ENCODE measurements at places on chromosomes 5 and 9. TPM values are rescaled to one million over a fixed set of nuclear protein-coding genes. Genes with fewer than 3 reads are reported as not detected.

DNA sequence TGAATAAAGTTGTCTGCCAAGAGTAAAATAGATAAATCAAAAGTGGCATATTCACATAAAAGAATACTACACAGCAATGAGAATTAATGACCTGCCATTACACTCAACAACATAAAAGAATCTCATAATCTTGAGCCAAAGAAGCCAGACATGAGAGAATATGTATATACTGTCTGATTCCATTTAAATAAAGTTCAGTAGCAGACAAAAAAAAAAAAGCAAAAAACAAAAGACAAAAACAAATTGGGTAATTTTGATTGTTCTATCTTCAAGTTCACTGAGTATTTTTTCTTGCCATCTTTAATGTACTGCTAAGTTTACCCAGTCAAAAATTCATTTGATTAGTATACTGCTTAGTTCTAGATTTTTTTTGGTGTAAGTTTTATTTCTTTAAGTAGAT lies 87.9 kb upstream of the TRPC7 start:
- no peak for DNase-seq

DNA sequence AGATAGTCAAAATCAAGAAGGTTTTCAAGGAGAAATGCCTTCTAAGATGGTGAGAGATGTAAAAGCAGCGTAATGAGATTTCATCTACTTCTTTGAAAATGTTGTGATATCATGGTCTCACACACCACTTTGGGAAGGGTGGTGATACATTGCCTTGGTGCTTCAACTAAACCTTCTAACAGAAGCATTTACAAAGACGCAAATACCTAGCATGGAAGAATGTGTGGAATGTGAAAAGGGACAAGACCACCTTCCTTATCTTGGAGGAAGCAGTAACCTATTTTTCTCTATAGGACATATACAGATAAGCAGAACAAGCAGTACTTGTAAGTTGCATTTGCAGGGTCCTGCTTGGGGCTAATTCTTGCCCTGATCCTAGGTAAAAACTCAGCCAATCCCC lies 38.8 kb downstream of the PCA3 start:
- no peak for DNase-seq

DNA sequence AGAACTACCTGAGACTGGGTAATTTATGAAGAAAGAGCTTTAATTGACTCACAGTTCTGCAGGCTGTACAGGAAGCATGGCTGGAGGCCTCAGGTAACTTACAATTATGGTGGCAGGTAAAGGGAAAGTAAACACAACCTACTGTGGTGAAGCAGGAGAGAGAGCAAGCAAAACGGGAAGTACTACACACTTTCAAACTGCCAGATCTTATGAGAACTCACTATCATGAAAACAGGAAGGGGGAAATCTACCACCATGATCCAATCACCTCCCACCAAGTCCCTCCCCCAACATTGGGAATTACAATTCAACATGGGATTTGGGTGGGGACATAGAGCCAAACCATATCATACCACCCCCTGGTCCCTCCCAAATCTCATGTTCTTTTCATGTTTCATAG lies 58.7 kb upstream of the GPR151 start:
- no peak for DNase-seq

DNA sequence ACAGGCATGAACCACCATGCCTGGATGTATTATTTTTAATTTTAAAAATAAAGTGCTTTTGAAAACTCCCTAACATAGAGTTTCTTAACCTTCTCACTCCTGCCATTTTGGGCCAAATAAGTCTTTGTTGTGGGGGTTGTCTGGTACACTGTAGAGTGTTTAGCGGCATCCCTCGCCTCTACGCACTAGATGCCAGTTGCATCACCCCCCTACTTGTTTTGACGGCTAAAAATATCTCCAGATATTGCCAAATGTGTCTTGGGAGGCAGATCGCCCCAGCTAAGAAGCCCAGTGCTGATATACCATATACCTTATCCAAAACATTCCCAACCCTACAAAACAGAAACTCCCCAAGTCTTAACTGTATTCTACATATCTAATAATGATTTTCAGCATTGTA lies 54.6 kb downstream of the SCAI start:
- DNase-seq, result no peak

DNA sequence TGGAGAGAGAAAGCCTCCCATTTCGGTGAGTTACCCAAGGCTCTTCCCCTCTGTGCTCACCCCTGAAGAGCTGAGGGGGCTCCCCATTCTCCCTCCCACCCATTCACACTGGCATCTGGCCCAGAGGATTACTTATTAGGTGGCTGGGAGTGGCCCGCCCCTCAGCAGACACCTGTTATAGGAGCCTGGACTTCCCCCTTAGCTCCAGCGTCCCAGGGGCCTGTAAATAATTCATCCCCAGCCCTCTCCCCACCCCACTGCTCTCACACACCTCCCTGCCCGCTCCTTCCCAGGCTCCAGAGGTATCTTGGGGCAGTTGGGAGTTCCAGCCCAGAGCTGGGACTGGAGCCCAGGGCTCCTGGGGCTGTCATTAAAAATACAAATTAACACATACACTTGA lies 11.6 kb upstream of the SLC6A7 start:
- DNase-seq, result no peak

GRCh38 chr9:129258823-129259301 lies 80.8 kb upstream of the IER5L start:
- no peak for DNase-seq

GRCh38 chr9:520302-520701 lies 305.6 kb downstream of the DOCK8 start:
- DNase-seq, result no peak

GRCh38 chr9:91761362-91761761 lies 188.7 kb downstream of the ROR2 start:
- no peak for DNase-seq

- DNase-seq, result no peak
Observed at GRCh38 chr9:132866898-132867297, 11.2 kb downstream of the AK8 start.

- DNase-seq, result no peak
Observed at GRCh38 chr9:8733131-8733954, 933.8 kb upstream of the DMAC1 start.

GRCh38 chr5:160466116-160466515 lies 44.5 kb downstream of the PTTG1 start:
- DNase-seq, result no peak

DNA sequence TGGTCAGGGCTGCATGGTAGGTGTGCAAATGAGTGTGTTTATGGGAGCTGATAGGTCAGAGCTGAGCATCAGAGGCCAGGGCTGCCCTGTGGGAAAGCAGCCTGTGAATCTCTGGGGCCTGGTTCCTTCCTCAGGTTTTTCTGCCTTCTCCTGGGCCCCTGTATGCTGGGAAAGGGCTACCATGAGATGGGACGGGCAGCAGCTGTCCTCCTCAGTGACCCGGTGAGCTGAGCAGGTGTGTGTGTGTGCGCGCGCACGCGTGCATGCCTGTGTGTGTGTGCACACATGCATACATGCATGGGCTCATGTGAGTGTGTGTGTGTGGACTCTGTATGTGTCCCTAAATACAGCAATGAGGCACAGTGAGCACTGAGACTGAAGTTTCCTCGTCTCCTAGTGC lies 2.3 kb downstream of the SLC4A9 start:
- no peak for DNase-seq

- no peak for DNase-seq
Observed at GRCh38 chr5:71454913-71455312, 538 bp upstream of the BDP1 start.

- DNase-seq, result peak; percentile 53
Observed at GRCh38 chr5:168317521-168318147, 26.2 kb downstream of the WWC1 start.

- no peak for DNase-seq
Observed at GRCh38 chr9:126709241-126709640, 95.5 kb downstream of the LMX1B start.

- DNase-seq, result no peak
Observed at GRCh38 chr5:73149540-73149939, 23.5 kb upstream of the TMEM174 start.

DNA sequence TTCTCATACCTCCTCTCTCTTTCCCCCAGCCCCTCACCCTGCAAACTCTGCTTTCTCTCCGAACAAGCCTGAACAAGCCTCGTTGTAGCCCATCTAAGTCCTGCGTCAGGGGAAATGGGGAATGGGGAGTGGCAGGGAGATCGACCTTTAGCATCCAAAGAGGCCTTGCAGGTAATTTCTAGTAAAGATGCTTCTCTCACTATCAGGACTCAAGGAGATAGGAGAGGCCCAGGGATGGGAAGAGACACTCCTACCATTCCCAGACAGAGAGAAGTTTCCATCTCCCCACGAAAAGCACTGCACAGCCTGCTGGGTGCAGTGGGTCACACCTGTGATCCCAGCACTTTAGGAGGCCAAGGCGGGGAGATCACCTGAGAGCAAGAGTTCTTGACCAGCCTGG lies 44.4 kb upstream of the CTNNA1 start:
- no peak for DNase-seq

DNA sequence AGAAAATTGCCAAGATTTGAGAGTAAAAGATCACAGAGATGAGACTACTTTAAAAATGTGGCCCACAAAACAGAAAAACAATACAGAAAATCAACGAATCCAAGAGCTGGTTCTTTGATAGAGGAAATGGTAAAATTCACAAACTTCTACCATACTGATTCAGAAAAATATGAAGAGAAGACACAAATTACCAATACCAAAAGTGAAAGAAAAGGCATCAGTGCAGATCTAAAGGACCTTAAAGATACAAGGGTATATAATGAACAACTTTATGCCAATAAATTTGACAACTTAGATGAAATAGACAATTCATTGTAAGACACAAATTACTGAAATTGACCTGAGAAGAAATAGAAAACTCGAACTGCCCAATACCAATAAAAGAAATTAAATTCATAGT lies 24.4 kb upstream of the SLC1A1 start:
- DNase-seq, result no peak

GRCh38 chr9:121607434-121608167 lies 43.8 kb upstream of the DAB2IP start:
- no peak for DNase-seq

GRCh38 chr9:19748278-19749126 lies 40.3 kb downstream of the SLC24A2 start:
- no peak for DNase-seq

DNA sequence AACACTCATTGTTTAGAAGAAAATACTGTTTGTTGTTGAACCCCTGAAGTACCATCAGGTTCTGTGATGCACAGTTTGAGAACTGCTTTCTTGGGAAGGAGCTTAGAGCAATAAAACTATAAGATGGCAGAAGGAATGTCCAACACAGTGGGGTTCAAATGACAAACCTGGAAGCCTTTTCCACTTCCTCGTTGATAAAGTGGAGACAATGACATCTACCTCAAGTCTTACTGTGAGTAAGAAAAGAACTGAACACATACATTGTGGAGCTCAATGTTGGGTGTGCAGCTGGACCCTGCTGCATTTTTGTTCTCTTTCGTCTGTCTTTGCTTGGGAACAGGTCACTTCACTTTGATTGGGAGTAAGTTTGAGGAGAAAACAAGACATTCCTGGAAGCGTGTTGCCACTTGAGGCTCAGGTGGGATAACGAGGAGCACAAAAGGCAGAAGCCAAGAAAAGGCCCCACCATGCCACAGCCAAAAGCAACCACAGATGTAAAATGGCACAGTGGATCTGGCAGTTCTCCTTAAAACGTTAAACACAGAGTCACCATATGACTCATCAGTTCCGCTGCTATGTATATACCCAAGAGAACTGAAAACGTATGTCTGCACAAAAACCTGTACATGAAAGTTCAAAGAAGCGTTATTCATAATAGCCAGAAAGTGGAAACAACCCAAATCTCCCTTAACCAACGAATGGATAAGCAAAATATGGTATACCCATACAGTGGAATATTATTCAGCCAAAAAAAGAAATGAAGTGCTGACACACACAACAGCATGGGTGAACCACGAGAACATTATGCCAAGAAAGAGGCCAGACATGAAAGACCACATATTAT lies 42.9 kb upstream of the SUB1 start:
- no peak for DNase-seq

DNA sequence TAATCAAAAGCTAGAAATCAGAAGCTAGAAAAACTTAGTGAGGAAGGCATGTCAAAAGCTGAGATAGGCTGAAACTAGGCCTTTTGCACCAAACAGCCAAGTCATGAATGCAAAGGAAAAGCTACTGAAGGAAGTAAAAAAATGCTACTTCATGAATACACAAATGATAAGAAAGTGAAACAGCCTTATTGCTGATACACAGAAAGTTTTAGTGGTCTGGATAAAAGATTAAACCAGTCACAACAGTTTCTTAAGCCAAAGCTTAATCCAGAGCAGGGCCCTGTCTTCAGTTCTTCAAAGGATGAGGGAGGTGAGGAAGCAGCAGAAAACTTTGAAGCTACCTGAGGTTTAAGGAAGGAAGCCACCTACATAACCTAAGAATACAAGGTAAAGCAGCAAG lies 102.5 kb upstream of the SH3GL2 start:
- no peak for DNase-seq

DNA sequence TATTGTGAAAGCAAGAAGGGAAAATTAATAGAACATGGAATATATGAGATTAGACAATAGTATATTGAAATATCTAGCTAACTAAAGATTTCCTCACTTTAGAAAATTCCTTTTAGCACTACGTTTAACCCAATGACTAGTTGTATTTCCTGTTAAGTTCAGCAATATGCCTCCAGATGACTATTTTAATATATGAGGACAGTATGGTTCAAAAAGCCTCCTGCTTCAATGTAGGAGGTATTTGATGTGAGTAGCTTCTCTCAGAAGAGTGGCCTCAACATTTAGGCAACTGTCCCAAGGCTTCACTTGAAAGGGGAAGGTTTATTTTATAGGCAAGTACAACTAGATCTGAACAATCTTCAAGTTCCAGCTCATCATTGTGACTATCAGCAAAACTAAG lies 2.0 kb upstream of the MEF2C start:
- no peak for DNase-seq

GRCh38 chr9:75471549-75472114 lies 383.3 kb downstream of the OSTF1 start:
- DNase-seq, result no peak

GRCh38 chr5:74028976-74029375 lies 403.0 kb downstream of the ARHGEF28 start:
- DNase-seq, result no peak

- no peak for DNase-seq
Observed at GRCh38 chr5:107424491-107424890, 246.2 kb downstream of the EFNA5 start.

DNA sequence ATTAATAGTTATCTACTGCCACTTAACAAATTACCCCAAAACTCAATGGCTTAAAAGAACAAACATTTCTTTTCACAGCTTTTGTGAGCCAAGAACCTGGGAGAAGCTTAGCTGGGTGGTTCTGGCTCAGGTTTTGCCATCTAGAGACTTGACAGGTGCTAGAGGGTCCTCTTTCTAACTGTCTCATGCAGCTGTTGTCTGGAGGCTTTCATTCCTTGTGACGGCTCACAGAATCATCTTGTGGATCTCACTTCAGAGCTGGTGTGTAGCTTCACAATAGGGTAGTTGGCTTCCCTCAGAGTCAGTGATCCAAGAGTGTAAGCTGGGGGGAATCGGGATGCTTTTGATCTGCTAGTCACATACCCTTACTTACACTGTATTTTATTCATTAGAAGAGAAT lies 81.2 kb upstream of the APC start:
- DNase-seq, result no peak

The SMU1 gene
- 30.3 TPM for total RNA-seq

The TOPORS gene
- total RNA-seq, result 21.2 TPM

The SPATA31D4 gene
- total RNA-seq, result not detected

The LHX3 gene
- total RNA-seq, result 0.13 TPM

The FAM221B gene
- total RNA-seq, result not detected

The UBE2B gene
- 97.8 TPM for total RNA-seq

The NIPAL4 gene
- not detected for total RNA-seq

The PRDM9 gene
- total RNA-seq, result not detected

The FOXD4L5 gene
- total RNA-seq, result 0.08 TPM

The ARHGEF28 gene
- total RNA-seq, result 34.8 TPM

The ADAMTS2 gene
- total RNA-seq, result 0.13 TPM

The MOB3B gene
- total RNA-seq, result 0.03 TPM

The CNTFR gene
- total RNA-seq, result 2.7 TPM
